ENCODE measurements at places on chromosomes 16 and 17.

DNA sequence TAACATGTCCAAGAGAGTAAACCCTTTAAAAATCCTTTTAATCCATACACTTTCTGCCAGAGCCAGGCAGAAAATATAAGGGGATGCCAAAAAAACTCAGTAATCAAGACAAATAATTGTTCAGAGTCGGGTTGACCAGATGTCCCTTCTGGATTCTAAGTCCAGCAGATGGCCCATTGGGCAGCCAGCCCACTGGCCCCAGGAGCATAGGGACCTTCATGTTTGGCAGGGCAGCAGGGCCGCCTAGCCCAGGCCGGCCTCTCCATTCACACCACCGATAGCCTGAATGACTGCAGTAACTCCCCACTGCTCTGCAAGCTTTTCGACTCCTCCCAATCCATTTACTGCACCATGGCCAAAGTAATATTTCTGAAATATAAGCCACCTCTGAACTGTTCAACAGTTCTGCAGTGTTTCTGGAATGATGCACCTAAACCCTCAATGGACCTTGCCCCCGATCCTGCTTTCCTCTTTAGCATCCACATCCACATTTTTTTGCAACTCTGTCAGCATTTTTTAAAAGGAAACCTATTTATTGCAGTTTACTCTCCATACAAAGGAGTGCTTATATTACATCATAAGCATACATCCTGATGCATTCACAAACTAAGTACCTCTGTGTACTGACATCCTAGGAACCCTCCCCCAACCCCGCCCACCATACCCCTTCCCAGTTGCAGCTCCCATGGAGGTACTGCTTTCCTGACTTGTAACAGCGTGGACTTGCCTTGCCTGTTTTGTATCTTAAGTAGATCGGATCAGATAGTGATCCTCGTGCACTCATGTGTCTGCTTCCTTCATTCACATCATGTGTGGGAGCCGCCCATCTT lies 46.4 kb downstream of the LDHD start:
- no peak for DNase-seq

- DNase-seq, result peak; percentile 7
These were observed 18.0 kb upstream of the HOXB9 start for GRCh38 chr17:48644159-48644558.

- no peak for DNase-seq
These were observed 11.4 kb downstream of the VPS53 start for GRCh38 chr17:703081-703875.

DNA sequence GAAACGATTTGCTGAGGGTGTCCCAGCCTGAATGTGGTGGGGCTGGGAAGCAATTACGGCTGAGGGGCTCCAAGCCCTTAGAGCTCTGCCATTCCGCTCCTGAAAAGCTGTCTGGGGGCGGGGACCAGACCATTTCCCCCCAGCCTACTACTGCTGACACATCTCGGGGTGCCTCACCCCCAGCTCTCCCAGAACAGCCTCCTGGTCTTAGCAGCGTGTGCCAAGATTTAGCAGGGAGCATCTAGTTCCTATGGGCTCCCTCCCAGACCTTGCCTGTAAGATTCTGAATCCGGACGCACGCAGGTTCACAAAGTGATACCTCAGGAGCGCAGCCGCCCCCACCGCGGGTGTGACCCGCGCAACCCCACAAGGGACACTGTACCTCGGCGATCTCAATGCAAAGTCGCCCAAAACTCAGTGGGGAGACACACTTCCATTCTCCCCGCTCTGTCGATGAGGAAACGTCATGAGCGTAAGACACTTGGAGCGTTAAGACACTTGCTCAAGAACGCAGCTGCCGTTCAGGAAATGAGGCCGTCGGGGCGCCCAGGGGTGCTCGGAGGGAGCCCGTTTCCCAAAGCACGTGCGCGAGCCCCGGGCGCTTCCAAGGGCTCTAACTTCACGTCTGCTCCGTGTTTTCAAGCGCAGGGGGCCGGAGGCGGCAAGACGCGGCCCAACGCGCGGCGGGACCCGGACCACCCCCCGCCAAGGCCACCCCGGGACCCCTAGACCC lies 629 bp downstream of the GEMIN4 start:
- DNase-seq, result peak; percentile 66

DNA sequence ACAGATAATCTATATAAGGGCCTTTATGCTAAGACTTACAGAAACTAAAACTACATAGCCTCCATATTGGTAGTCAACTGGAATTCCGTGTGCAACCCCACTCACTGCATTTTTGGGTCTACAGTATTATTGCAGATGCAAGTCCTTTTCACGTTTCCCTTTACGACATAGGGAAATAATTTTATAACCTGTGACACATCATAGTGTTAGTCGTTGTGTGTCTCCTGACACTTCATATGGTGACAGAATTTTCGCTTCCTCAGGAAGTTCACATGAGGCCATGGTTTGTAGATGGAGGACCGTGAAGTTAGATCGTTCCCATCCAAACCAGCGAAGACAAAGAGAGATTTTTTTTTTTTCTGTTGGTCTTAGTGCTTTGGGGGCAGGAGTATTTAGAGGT lies 15.7 kb upstream of the MRC2 start:
- DNase-seq, result no peak

DNA sequence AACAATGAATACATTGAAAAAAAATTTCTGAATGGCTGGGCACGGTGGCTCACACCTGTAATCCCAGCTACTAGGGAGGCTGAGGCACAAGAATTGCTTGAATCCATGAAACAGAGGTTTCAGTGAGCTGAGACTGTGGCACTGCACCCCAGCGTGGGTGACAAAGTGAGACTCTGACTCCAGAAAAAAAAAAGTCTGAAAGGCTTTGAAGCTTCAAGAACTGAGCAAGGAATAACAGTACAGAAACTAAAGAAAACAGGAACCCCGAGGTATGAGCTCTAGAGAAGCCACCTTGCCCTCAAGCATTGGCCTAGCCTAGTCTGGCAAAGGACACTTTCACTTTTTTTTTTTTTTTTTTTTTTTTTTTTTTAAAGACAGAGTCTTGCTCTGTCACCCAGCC lies 45.0 kb downstream of the TEX2 start:
- no peak for DNase-seq

DNA sequence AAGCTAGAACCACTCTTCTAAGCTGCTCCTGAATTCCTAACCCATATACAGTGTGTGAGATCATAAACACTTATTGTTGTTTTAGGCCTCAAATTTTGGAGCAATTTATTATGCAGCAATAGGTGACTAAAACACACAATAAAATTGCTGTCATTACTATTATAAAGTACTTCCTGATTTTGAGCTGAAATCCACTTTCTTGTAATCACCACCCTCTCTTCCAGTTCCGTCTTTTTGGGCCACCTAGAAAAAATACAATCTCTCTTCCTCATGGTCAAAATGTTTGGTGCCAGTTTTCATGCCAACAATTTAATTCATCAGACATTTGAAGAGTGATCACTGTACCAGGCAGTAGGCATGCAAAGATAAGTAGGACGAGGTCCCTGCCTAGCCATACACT lies 43.3 kb upstream of the NF1 start:
- DNase-seq, result no peak

GRCh38 chr16:50244140-50244503 lies 22.2 kb upstream of the ADCY7 start:
- no peak for DNase-seq

All from H7 (cell line).